ENCODE measurements at places on chromosomes 3 and 15.

DNA sequence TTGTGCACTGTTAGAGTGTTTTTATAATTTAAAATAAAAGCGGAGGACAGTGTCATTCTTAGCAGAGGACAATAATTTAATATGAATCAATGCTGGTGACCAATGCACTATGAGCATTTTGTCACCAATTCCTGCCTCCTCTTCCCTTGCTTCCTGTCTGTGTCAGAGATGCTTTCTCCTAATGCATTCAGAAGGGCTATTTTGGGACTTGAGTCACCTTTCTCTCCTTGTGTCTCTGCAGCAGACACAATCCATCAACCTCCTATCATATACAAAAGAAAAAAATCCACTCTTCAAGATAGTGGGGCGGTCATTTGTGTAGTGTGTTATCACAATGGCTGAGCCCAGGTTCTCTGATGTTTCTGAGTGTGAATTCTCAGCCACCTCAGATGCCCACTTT is 191.9 kb upstream of the VEPH1 start:
- no peak for DNase-seq

DNA sequence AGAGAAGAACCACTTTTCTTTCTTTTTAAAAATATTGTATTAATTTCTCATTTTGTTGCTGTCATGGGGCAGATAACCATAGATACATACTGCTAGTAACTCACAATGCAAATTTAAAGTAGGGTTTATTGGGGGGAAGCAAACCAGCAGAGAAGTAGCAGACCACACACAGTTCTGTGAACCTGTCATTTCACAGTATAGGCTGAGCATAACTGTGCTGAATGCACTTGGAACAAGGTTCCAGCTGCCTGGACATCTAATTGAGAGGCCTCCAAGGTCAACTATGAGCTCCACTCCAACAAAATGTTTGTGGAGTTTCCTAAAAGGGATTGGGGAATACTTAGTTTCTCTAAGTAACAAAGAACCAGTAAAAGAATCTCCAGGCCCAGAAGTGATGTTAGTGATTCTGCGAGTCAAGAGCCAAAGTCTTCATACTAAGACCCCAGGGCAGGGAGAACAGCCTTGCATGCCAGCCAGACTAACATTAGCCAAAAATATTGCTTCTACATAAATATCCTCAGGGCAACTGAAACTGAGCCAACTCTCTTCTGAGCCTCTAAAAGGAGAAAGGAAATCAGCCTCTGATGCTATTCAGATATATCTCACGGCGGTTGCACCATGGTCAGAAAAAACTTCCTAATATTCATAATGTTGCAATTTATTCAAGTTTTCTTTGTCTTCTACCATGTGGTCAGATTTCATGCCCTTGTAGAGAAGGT is 856.4 kb upstream of the ALCAM start:
- DNase-seq: no peak

DNA sequence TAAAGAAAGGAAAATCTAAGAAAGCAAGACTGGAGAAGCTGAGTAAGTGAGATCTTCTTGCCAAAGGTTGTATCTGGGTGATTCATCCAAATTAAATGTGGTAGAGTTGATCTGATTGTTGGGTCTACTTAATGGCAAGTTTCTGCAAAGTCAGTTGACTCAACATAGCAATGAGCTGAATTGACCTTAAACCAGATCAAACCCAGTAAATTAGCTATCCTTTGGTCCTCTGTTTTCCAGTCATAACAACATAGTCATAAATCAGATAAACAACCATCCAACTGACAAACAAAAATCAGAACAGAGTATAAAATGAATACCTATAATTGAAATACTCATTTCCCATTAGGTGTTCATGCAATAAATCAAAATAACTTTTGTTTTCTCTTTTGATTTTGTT is 142.6 kb upstream of the CFAP20DC start:
- no peak for DNase-seq

- DNase-seq: no peak
Measured at GRCh38 chr3:113914646-113915045, 33.2 kb upstream of the ZDHHC23 start.
